ENCODE measurements at places on chromosomes 12 and 14. TPM values are rescaled to one million over a fixed set of nuclear protein-coding genes. Genes with fewer than 3 reads are reported as not detected.

- no peak for DNase-seq
Observed at GRCh38 chr14:68463705-68464374, 329.0 kb downstream of the ZFP36L1 start.

Gene HOXC12
- not detected for total RNA-seq

Gene HOTAIR
- not detected for total RNA-seq

DNA sequence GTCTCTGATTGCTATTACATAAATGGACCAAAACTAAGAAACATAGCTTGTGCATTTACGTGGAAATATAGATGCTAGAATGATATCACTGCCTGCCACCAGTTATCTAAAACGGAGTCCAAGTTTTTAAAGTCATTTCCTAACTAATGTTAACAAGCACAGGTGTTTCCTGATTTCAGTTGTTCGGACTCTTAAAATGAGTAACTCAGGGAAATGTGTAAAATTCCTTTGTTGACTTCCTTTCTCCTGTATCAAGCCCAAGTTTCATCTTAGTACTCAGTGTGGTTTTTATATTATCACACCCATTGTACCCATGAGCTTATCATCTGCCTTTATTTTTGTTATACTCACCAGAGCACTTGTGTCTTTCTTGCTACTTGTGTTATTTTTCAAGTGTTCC is 13.2 kb upstream of the PRKCH start:
- DNase-seq = no peak

DNA sequence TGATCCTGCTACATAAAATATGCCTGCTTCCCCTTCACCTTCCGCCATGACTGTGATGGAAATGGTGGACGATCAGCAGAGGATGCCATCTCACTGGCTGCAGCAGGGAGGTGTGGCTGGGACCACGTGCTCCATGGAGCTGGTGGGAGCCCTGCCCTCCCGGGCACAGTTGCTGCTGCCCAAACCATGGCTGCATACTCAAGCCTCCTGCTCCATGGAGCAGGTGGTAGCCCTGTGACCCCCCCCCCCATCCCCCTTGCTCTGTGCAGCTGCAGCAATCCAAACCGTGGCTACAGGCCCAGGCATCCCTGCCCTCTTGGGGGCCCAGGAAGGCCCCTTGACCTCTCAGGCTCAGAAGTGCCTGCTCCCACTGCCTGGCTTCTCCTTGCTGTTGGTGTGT is 597.5 kb upstream of the LMO3 start:
- no peak for DNase-seq

Gene KRT79
- total RNA-seq = not detected

GRCh38 chr14:72742118-72742837 is 151.6 kb downstream of the DPF3 start:
- no peak for DNase-seq

DNA sequence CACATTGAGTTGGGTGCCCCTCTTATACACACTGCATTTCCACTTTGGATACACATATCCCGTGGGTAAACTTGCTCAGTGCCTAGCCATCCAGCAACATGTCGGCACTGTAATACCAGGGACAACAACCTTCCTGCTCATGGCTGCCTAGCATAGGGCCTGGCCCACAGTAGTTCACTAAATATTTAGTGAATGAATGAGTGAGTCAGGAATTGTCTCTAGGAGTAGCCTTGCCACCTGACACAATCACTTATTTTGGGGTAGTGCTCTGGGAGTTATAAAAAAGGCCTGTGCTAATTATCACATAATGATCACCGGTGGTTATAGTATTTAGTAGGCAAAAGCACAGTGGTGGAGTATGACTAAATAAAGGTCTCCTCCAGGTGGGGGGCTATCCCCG is 8.5 kb upstream of the NUMB start:
- DNase-seq = no peak

GRCh38 chr12:90896164-90896563 is 58.8 kb downstream of the CCER1 start:
- DNase-seq = no peak

- DNase-seq = no peak
Observed at GRCh38 chr14:26596543-26597061, 1.2 kb downstream of the NOVA1 start.

Gene DTX1
- total RNA-seq = 6.4 TPM

Gene CIDEB
- total RNA-seq = 5.4 TPM

Gene NTN4
- total RNA-seq = 57.6 TPM

DNA sequence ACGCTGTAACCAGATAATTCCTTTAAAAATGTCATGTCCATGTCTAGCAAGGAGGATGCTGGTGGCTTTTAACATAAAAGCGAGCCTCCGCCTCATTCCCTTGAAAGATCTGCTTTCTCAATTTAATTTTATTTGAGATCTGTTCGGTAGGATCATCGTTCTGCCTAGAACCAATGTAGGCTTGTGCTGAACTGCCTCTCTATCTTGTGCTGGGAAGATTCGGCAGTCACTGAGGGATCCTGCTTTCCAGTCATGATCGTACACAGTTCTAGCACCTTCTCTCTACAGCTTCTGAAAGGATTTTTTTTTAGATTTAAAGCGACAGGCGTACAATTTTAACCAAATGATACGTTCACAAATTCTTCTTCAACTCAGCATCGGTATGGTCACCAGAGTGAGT is 54.3 kb downstream of the PEBP1 start:
- DNase-seq = no peak

DNA sequence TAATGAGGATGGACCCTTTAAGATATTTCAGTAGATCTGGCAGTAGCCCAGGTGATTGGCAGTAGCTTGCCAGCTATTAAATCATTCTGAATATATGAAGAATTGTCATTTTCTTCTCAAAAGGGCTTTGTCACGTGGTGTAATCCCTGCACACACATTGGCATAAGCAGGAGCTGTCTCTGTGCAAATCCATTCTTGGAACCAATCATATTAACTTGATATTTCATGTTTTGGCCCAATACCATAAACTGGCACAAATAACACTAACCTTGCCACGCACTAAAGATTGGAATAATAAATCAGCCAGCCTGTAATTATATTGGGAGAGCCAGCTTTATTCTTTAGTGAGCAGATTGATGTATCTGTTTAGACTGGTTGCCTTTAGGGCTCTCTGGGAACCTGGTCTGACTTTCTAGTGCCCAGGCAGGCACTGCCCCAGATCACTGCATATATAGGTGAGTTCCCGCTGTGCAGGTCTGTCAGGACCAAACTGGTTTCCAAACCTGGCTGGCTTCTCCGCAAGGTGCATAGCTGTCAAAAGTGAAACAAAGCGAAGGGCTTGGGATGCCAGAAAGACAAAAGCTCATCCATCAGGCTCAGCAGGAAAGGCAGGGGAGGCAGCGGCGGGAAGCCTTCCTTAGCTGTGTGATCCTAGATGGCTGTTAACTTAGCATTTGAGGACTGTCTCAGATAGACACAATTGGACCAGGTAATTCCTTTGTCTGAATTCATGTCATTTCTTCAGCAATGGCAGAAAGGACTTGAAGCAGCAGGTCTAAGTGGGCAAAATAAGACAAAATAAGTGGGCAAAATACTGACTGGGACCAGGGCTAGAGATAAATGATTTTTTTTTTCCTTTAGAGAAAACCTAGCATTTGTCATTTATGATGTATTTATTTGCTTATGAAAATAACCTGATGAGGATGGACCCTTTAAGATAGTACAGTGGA is 128.8 kb upstream of the DYRK2 start:
- no peak for DNase-seq

Gene KRT6A
- total RNA-seq = 0.21 TPM

GRCh38 chr12:114688256-114688845 is 4.4 kb upstream of the TBX3 start:
- DNase-seq = no peak

Gene CLEC7A
- total RNA-seq = 5.3 TPM

DNA sequence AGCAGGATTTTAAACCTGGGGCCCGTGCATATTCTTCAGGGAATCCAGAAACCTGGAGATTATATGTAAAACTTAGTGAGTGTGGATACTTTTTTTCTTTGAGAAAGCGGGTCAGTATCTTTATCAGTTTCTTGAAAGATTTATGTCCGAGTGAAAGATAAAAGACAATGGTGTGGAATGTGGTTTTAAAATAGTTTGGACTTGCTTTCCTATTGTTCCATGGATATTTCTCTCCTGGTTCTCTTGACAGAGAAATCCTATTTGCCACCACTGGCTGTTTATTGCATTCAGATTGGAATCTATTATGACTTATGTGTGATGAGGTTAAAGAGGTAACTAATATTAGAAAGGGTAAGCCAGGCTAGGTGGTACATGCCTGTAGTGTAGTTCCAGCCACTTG is 27.4 kb downstream of the KTN1 start:
- DNase-seq = no peak

GRCh38 chr12:92398565-92399309 is 253.1 kb upstream of the BTG1 start:
- no peak for DNase-seq

- DNase-seq = no peak
Observed at GRCh38 chr12:7154901-7155470, 24.8 kb downstream of the CLSTN3 start.

DNA sequence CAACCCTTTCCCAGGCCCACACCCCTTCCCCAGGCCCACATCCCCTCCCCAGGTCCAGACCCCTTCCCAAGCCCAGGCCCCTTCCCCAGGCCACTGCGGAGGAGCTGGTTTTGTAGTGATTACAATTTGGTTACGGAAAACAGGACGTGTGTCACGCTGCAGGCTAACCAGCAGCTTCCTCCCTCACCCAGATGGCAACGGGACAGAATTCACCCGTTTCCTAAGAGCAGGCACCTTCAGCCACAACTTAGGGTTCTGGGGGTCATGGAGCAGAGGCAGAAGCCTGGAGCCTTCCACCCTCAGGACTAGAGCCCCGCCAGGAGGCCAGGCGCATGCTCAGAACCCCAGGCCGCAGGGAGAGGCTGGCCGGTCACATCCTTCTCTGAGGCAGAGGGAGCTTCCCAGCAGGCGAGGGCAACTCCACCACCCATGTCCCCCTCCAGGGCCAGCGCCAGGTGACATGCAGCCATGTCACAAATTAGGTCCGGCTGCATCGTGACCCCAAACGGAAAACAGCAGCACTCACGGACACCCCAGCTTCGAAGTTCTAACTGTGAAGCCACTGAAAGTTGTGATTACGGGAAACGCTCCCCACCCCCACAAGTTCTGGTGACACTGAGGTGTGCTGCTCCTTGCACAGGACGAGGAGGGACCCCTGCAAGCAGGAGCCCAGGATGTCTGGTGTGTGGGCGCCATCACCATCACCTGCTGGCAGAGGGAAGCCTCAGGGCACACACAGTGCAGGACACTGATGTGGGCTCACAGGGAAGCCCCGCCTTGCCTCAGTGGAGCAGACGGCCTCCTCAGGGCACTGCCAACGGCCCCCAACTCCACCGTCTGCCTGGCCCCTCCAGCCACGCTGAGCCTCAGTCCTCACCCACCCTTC is 7.7 kb downstream of the BRF1 start:
- DNase-seq = no peak

- DNase-seq = no peak
Observed at GRCh38 chr12:94127239-94128131, 20.9 kb upstream of the PLXNC1 start.

GRCh38 chr12:9813821-9814798 is 13.2 kb upstream of the KLRF1 start:
- DNase-seq = peak; percentile 79

Gene PZP
- 0.43 TPM for total RNA-seq

GRCh38 chr14:90576581-90576980 is 179.8 kb downstream of the CALM1 start:
- no peak for DNase-seq

DNA sequence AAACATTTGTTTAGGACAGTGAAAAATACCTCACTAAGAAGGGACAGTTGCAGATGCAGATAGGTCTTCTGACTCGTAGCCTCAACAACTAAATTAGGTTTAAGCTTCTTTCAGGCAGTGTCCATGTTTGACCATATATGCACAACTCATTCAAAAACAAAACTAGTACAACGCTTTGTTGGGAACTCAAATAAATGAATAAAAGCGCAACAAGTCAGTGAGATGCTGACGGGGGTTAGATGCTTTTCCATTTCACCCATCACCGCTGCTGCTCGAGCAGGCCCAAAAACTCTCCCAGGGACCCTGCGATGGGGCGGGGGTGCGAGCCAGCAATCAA is 633 bp downstream of the RPAP3 start:
- no peak for DNase-seq

GRCh38 chr12:71662849-71663560 is 643 bp downstream of the ZFC3H1 start:
- DNase-seq = peak; percentile 51

Gene PAPLN
- 1.3 TPM for total RNA-seq

DNA sequence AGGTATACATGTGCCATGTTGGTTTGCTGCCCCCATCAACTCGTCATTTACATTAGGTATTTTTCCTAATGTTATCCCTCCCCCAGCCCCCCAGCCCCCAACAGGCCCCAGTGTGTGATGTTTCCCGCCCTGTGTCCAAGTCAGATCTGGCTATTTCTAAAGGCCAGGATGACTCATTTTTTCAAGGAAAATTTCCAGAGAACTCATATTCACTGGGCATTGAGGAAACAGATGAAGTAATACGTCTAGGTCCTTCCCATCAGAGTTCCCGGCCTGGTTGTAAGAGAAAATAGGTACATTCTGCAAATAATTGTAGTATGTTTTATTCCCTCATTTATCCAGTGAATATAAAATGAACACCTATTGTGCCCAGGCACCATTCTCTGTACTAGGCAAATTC is 345.2 kb downstream of the BCL11B start:
- no peak for DNase-seq

Gene PROX2
- total RNA-seq = not detected

GRCh38 chr12:65339161-65339560 is 60.7 kb downstream of the MSRB3 start:
- DNase-seq = no peak

GRCh38 chr12:56007564-56008559 is 10.8 kb downstream of the SUOX start:
- peak; percentile 51 for DNase-seq

Gene FLVCR2
- total RNA-seq = 2.9 TPM

Gene SP1
- 32.9 TPM for total RNA-seq

DNA sequence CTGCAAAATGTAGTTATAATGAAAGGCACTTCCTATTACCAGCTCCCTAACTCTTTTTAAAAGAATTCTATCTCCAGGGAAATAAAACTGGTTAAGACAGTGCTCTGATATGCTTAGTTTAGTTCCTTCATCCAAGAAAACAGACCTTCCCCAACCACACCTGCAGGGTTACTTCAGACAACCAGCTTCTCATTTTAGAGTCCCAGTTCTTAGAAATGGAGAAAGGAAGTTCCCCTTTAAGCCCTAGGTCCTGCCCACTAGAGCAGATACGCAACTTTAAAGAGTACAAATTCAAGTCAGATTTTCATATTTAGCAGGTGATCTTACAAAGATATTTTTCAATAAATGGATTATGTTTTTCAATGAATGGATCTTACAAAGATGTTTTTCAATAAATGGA is 4.4 kb upstream of the WSB2 start:
- no peak for DNase-seq

DNA sequence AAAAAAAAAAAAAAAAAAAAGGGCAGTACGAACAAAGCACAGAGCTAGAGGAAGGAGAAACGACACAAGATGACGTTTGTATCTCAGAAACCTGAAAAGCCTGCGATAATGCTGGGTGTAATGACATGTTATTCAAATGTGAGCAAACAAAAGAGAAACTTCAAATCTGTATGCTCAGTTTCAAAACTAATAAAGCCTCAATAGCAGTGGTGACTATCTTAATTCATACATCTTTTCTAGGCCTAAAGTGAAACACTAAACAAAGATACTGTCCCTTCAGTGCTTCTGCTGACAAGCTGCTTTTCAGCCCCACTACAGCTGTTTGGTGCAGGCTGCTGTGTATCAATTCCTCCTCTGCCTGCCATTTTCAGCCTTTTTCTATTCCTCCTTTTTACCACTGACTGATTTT is 15.8 kb downstream of the ITPR2 start:
- no peak for DNase-seq

Gene ACOT4
- total RNA-seq = 0.77 TPM

Gene GPR135
- 2.4 TPM for total RNA-seq

All from heart right ventricle (tissue), 16 donors.